ENCODE measurements at places on chromosomes 2 and 18.

DNA sequence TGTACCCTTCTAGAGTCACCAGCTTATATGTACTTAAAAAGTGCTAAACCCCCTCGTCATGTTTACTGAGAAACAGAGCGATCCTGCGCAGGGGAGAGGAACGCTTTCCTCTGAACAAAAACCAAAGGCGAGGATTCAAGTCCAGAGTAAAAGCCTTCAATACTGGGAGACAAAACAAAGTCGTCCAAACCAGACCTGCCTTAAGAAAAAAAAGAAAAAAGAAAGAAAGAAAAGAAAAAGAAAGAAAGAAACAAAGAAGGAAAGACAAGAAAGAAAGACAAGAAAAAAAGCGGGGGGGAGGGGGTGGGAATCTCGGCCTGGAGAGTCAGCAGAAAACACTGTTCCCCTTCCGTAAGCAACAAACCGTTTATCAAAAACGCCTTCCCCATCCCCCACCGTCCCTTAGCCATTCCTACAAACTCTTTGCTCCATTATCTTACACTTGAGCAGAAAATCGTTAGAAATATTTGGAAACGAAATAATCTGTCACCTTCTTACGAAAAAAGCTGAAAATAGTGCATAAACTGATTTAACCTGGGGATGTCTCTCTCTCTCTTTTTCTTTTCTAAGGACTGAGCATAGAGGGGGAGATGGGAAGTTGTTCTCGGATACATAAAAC lies 3.3 kb downstream of the PTGR3 start:
- no peak for DNase-seq

DNA sequence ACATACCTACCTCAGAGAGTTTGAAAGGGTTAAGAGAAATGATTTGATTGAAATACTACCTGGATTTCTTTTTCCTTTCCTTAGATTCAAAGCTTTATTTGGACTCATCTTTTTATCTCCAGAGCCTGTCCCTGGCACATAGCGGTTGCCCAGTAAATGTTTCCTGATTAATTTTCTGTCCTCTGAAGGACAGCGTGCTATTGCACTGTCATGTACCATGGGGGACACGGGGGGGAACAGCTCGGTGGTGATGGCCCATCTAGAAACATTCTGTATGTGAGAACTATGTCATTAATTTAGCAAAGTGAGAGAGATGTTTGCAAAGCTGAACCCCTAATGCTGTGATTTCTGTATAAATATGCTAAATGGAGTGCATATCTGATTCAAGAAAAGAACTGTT lies 26.4 kb upstream of the CABYR start:
- no peak for DNase-seq

GRCh38 chr2:64910972-64911433 lies 78.2 kb upstream of the SLC1A4 start:
- DNase-seq = no peak

DNA sequence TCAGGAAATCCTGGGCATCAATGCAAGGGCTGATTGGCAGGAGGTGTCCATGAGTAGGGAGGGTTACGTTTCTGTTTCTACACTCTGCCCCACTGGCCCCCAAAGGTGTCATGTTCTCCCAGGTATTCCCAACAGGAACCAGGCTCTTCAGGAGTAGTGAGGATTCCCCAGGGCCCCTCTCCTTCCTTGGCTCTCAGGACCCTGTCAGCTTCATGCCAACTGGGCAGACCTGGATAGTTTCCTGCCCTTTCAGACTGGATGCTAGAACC lies 480.6 kb upstream of the HS6ST1 start:
- DNase-seq = no peak

- DNase-seq = no peak
These were observed 47.9 kb upstream of the FAM171B start for GRCh38 chr2:186645999-186646398.

DNA sequence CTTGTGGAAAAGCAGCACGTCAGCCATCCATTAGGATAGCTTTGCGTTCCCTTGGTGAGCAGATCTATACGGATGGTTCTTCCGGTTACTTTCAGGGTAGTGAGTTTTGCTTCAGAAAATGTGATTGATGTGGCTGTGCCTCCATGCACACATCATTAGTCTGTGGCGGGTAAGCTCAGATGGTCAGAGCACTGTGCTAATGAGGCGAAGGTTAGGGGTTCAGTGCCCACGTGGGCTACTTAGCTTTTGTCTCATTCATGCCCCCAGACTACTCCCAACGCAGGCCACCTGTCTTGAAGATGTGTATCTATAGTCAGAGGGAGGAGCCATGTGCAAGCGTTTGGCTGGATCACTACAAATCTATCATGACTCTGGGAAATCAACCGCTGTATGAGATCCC lies 322.8 kb upstream of the POU3F3 start:
- DNase-seq = no peak

DNA sequence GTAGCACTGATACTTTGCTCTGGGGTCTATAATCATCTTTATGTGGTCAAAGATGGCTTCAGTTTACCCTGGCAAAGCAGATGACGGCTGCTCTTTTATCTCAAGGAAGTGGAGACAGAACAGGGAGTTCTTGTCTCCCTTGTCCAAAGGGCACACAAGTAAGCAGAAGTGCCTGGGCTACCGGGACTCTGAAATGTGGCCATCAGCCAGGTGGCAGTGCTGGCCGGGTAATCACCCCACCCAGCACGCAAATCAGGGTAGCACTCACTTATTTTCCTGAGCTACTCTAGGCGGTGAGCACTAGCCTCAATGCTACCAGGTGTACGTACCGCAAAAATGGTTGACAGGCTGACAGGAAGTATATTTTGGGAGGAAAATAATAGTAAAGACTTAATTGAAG lies 119.7 kb upstream of the ETAA1 start:
- DNase-seq = no peak

DNA sequence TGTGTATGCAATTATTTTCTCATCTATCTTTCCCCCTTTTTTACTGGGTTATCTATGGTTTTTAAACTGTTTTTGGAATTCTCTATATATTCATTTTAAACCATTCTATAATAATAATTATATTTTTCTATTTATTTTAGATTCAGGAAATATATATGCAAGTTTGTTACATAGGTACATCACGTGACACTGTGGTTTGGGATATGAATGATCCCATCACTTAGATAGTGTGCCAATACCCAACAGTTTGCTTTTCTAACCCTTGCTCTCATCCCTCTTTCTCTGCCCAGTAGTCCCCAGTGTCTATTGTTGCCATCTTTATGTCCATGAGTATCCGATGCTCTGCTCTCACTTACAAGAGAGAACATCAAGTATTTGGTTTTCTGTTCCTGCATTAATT lies 65.8 kb upstream of the SPHKAP start:
- DNase-seq = no peak

DNA sequence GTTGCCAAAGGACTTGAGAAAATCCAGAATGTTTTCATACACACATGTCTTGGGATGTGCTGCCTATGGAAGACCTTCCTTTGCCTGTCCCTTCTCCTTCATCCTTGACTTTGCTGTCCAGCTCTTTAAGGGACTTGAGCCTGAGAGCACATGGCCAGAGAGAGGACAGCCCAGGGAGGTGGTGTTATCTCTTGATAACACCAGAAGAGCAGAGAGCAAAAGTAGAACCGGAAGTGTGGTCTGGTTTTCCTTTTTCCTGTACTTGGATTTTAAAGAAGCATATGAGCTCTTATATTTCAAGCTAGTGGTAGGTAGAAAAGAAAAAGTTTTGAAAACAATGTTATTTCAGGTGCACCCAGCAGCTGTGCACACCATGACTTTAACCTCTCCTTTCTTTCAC lies 94.1 kb upstream of the ZNF532 start:
- no peak for DNase-seq

- no peak for DNase-seq
These were observed 102.7 kb downstream of the MAP2 start for GRCh38 chr2:209526561-209526960.

- no peak for DNase-seq
These were observed 43.3 kb downstream of the DDX1 start for GRCh38 chr2:15634846-15635490.

GRCh38 chr2:203533676-203534591 lies 1.2 kb downstream of the RAPH1 start:
- DNase-seq = no peak

GRCh38 chr18:22459491-22459890 lies 41.8 kb upstream of the CTAGE1 start:
- no peak for DNase-seq

GRCh38 chr2:78999406-78999805 lies 26.1 kb upstream of the REG3G start:
- DNase-seq = no peak

DNA sequence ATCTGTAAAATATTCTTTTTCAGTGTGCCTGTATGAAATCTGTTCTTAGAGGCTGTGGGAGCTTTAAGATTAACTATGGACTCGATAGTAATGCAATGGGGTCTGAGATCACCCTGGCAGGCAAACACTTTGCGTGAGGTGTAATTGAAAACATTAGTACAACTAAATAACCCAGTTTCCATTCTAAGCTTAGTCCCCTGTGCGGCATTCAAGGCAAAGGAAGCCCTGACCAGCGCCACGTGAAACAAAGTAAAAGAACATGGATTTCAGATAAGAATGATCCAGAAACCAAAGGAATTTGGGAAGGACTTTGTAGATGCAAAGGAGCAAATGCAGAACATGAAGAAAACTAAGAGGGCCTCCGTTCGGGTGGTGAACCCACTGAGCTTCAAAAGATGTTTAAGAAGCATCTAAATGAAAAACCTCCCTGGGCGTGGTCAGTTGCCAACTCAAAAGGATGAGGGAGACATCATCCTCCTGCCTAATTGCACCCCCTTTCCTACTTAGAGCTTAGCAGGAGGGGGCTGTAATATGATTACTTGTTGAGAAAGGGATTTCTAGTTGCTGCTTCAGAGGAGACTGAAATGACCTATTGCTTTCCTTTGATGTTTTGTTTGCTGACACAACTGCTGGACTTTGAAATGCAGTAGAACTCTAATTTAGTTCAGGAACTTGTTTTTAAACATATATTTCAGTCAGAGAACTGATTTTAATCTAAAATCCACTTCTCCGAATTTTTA lies 7.9 kb upstream of the CETN1 start:
- DNase-seq = no peak

GRCh38 chr2:88626171-88627054 lies 851 bp downstream of the EIF2AK3 start:
- DNase-seq = no peak

DNA sequence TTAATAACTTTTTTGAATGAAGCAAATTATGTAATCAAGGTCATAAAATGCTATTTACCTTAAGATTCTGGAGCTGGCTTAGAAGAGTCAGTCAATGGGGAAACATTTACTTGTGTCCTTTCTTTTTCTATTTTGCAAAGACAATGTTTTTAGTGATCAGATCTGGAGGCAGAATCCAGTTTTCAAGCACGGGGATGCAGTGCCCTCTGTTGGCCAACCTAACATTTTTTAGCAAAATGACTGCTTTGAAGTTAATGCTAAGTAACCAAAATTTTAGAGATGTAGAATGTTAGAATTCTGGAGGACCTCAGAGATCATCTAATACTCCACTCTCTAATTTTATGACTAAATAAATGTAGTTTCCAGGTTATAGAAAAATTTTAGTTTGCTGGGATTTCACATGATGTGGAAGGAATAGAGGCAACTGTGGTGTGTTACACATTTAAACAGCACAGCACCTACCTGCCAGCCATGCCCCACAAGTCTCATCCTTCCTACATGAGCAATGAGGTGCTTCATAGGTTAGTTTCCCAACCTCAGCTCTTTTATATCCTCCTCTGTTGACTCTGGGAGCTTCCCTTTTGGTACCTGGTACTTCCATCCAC lies 23.6 kb upstream of the SLC9A4 start:
- no peak for DNase-seq

GRCh38 chr2:20596193-20596972 lies 54.5 kb downstream of the HS1BP3 start:
- no peak for DNase-seq

DNA sequence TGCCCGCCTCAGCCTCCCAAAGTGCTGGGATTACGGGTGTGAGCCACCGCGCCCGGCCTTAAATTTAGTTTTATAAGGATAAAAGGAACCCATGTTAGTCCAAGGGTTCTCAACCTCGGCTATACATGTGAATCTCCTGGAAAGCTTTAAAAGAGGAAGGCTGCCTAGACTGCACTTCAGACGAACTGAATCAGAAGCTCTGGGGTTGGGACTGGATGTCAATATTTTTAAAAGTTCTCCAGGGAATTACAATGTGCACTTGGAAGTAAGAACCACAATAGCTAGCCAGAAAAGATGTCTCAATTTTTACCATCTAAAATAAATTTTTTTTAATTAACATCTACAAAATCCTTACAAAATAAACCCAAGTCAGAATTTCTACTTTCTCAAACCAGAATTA lies 10.1 kb downstream of the LMAN2L start:
- no peak for DNase-seq

DNA sequence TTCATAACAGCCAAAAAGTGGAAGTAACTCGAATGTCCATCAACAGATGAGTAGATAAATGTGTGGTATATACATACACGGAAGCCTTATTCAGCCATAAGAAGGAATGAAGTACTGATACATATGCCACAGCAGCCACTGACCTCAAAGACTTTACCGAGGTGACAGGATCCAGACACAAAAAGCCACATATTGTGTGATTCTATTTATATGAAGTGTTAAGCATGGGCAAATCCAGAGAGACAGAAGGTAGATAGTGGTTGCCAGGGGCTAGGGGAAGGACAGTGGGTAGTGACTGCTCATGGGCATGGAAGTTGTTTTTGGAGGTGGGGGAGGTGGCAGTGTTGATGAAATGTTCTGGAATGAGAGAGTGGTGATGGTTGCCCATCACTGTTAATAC lies 33.9 kb downstream of the ZAP70 start:
- no peak for DNase-seq

GRCh38 chr2:55164534-55165480 lies 67.3 kb downstream of the CLHC1 start:
- no peak for DNase-seq

DNA sequence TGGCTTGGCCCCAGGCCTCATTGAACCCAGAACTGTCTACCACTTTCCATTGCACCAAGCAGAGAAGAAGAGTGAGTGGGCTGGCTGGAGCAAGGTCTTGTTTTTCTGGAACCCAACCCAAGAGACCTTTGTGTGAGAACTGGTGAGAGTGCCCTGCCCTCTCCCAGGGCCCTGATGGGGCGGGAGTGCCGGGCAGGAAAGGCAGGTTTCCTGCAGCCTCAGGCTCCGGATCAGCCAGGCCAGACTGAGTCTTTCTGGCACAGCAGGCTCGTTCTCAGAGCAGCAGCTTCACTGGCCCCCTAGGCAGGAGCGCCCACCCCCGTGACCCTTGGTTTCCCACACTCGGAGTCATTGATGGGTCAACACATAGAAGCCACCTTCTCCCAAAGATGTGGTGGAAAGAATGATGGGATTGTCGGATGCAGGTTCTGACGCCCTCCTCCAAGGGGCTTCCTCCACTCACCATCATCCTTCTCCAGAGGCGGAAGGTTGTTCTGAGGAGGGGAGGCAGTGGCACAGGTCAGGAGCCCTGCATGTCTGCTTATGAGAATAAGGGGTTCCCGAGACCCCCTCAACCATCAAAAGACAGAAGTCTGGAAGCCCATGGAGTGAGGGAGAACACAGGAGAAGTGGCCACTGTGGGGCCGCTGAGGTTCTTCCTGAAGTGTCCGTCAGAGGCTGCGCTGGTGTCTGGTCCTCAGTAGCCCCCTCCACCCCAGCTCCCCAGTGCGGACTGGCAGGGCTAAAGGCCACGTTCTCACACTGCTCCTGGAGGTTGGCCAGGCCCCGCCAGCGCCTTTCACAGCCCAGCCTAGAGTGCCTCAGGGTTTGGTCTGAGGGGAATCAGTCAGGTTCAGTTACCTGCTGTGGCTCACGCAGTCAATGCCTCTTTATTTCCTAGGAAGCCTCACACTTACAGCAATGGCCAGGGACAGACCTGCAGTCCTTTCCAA lies 62.8 kb upstream of the LAPTM4A start:
- no peak for DNase-seq
